LHCN-M2 (cell line): ENCODE measurements at places on chromosomes 11 and 22. TPM values are rescaled to one million over a fixed set of nuclear protein-coding genes. Genes with fewer than 3 reads are reported as not detected.

GRCh38 chr11:61963282-61964057 is 4.0 kb downstream of the FTH1 start:
- peak; percentile 61 for DNase-seq

OR5AS1 gene
- not detected in 2 replicates for total RNA-seq

GRCh38 chr11:44680982-44681597 is 45.7 kb upstream of the TSPAN18 start:
- DNase-seq, result no peak

- DNase-seq, result no peak
Observed at GRCh38 chr11:79467761-79468160, 26.9 kb upstream of the TENM4 start.

KCNQ1OT1 gene
- total RNA-seq, result 0.57 and 0.64 TPM in 2 replicates

CEP57 gene
- total RNA-seq, result 42.6 and 49.7 TPM in 2 replicates

COPB1 gene
- total RNA-seq, result 232 and 235 TPM in 2 replicates

DNA sequence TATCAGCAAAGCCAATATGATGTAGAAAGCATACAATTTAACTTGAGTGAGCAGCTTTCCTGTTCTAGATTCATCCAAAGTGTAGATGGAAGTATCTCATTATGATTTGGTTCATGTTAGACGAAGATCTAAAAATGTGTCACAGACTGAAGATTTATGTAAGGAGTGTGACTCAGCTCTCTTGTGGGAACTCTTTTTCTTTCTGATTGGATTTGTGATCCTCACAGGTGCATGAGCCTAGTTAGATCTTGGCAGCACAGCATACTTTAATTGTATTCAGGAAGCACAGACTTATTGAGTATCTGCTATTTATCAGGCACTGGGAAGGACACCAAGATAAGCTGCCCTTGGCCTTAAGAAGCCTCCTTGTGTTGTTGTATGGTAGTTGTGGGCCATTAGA is 147.1 kb downstream of the C11orf91 start:
- no peak for DNase-seq

DNA sequence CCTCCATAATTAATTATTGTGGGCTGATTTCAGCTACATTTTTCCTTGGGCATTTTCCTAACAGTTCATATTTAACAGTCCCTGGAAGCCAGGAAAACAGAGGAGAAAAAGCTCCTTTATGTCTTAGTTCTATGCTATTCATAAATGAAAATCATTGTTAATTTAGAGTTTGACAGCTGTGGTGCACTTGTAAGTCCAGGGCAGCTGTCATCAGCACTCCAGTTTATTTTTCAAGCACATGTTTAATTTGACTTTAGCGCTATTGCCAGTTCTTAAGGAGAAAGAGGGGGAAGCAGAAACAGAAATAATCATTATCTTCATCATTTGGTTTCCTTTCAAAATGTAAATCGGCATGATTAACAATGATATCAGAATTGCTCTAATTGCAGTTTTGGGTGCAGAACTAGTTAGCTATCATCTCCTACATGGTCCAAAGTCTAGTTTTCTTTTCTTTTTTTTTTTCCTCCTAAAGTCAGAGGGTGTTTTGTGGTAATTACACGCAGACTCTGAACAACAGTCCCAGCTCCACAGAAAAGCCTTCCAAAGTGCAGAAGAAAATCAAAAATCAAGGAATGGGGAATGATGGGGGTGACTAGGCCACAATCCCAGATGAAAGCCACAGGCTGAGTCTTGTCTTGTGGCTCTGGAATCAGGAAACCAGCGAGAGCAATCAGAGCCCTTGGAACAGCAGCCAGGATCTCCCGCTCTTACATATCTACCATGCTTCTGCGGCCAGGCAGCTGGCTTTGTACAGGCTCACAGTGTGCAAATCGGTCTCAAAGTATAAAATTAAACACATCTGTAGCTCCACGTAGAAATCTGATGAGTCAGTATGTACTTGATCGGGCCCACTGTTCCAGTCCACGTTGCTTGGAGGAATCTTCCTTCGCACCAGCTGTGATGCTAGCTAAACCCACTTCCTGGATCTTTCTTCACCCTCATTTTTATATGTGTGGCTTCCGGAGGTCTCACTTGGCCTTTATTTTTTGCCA is 91.9 kb downstream of the SPON1 start:
- peak; percentile 5 for DNase-seq

RCOR2 gene
- total RNA-seq, result 0.23 and 0.58 TPM in 2 replicates

- DNase-seq, result no peak
Observed at GRCh38 chr11:90343673-90344072, 120.8 kb upstream of the CHORDC1 start.

DNA sequence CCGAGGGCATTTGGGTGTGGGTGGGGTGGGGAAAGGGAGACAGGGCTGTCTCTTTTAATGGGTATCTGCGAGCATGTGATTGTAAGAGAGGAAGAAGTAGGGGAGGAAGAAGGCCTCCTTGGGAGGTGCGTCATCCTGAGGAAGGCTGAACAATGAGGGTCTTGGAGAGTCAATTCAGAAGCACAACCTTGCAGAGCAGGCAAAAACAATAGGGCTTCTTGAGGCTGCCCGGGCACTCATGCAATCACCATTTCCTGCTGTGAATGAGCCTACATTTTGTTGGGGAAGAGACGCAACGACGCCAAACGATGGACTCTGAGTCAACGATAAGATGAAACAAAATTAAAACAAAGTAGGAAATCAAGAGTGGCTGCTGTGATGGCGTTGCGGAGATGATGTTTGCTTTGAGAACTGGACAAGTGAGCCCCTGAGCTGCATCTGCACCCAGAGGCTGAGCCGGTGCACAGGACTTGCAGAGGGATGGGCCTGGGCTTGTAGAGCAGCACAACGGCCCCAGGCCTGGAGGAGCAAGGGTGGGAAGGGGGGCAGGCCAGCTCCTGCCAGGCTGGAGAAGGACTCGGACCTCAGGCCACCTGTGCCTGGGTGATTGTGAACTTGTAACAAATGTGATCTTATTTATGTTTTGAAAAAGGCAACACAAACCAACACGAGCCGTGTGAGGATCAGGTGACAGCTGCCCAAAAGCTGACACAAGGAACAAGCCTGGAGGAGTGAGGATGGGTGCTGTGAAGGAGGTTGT is 92.3 kb upstream of the B3GAT1 start:
- DNase-seq, result no peak

GRCh38 chr11:7977232-7977917 is 9.8 kb upstream of the EIF3F start:
- peak; percentile 79 for DNase-seq

GRCh38 chr11:12159351-12160099 is 49.1 kb downstream of the MICAL2 start:
- peak; percentile 83 for DNase-seq

DNA sequence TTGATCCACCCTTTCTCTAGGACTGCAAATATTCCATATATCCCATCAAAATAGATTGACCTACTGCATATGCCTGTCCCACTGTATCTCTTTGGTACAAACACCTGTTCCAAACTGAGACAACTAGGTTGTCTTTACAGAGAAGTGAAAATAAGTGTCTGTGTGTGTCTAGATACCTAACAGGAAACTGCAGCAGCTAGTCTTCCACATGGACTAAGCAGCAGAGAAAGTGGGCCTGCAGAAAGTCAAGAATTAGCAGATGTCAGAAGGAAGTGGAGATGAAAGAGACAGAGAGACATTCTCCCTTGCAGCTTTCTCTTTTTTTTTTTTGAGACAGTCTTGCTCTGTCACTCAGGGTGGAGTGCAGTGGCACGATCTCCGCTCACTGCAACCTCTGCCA is 3.9 kb upstream of the RAB39A start:
- no peak for DNase-seq

DYNC2H1 gene
- total RNA-seq, result 27.7 and 31.7 TPM in 2 replicates

GRCh38 chr11:71237853-71238252 is 14.5 kb downstream of the SHANK2 start:
- no peak for DNase-seq

DNA sequence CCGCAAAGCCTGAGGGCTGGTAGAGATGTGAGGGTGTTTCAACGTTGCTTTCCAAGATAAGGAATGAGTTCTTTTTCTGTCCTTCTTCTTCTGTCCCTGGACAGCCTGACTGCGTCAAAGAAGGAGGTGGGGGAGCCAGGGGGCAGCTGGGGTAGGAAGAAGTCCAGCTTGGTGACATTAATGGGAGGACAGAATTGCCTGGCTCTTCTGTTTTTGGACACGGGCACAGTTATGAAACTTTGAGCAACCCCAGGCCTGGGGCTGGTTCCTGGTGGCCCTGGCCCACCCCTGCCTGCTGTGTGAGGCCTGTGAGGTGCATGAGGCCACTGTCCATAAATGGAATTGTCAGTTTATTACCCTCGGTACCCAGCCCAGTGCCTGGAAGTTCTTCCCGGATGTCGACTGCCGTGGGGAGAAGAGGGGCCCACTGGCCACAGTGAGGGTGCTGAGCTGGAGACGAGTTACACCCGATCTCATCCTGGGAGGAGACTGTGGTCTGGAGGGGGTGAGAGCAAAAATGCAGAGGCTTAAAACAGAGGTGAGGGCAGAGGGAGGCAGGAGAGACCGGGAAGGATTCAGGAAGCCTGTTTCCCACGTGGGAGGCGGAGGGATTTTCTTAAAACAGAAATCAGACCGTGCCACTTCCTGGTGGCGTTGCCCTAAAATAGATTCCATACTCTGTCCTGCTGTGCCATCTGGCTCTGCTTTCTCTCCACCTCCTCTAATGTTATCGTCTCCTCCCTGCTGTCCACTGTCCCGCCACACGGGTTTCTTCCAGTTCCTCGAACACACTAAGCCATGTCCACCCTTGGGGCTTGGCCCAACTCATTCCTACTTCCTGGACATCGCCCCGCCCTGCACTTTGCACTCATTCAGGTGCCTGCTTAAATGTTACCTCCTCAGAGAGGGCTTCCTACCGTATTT is 59.7 kb upstream of the RASD2 start:
- DNase-seq, result no peak

AKIP1 gene
- 87.8 and 89.8 TPM in 2 replicates for total RNA-seq

SYCE3 gene
- total RNA-seq, result not detected in 2 replicates

HBG1 gene
- not detected in 2 replicates for total RNA-seq
